Activated naive CD4-positive, alpha-beta T cell treated with anti-CD3 and anti-CD28 coated beads, Interleukin-2, amount 50 U/mL, for 72 hours (primary cell): ENCODE measurements at places on chromosomes 16 and 17. TPM values are rescaled to one million over a fixed set of nuclear protein-coding genes. Genes with fewer than 3 reads are reported as not detected.

DNA sequence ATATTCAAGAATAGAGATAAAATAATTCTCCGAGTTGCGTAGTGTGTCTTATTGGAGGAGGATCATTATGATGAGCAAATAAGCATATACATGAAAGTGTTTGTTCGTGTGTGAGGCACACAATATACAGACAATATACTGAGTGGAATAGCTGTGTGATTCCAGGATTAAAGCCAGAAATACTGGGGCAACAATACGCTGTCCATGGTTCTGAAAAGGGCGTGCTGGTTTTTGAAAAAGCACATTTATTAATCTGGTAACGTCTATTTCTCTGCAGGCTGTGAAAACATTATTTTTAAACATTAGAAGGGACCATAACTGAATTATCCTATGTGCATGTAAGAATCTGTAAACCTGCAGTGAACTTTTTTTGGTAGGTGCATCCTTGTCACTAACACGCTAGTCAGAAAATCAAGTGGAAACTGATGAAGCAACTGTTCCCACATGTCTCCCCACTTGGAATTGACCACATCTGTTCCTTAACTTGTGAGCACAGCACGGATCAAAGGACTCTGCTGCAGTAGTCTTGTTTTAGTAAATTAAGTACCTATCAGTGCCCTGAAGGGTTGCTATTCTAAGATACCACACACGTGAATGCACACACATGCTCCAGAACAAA, 346.0 kb downstream of the GRIN2A start:
- DNase-seq, result no peak

DNA sequence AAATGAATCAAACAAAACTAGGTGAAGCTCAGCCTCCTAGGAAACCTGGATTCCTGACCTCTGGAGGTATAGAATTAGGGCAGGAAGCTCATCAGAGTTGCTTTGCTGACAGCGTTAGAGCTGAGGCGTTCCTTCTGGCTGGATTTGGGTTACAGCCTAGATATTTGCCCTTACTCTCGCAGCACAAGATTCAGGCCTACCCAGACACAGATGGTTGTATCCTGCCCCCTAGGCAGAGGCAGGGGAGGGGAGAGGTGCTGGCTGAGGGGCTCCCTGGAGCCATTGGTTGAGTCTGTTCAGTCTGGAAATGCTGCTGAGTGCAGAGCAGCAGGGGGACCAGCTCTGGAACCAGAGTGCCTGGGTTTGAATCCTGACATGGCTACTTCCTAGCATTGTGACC, 78.4 kb downstream of the MPRIP start:
- DNase-seq, result no peak

DNA sequence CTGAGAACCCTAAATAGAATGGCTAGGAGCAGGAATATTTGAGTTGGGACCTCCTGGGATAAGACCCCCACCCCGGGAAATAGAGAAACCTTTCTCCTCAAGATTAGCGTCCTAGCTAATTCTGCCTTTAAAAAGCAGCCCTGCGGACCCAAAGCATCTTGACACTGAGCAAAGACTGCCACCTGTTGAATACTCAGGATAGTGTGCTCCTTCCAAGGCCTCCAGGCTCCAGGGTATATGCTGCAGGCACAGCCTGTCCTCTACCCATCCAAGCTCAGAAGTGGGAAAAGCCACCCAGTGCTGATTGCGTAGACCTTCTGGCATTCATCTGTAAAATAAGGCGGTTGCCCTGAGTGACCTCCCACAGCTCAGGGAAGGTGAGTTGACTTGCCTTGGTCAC, 456.2 kb upstream of the DYNLRB2 start:
- no peak for DNase-seq

GRCh38 chr17:69908626-69909368, 166.2 kb upstream of the KCNJ16 start:
- no peak for DNase-seq

Gene SALL1
- not detected for total RNA-seq
